BE2C (cell line): ENCODE measurements at places on chromosomes 6 and 20.

- DNase-seq, result no peak
Measured at GRCh38 chr6:134389129-134389528, 71.2 kb upstream of the SGK1 start.

DNA sequence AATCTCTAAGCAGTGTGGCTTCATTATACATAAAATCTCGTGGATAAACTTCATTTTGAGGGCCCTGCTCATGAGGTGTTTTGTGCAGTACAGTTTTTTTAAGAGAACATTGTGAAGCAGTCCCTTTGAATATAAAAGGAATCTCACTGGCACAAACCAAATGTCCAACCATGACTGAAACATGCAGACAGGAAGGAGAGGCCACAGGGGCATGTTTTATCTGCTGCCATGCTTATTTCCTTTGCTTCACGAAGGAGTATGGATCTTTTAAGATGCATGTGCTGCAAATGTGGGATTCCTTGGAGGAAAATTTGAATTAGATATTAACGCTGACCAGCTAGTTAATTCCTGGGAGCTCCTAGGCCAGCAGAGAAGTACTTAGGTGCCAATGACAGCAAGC, 192.3 kb downstream of the DST start:
- no peak for DNase-seq

- DNase-seq, result no peak
Measured at GRCh38 chr6:147311218-147311617, 107.0 kb downstream of the STXBP5 start.

- DNase-seq, result no peak
Measured at GRCh38 chr6:48073976-48074767, 36.8 kb downstream of the PTCHD4 start.

DNA sequence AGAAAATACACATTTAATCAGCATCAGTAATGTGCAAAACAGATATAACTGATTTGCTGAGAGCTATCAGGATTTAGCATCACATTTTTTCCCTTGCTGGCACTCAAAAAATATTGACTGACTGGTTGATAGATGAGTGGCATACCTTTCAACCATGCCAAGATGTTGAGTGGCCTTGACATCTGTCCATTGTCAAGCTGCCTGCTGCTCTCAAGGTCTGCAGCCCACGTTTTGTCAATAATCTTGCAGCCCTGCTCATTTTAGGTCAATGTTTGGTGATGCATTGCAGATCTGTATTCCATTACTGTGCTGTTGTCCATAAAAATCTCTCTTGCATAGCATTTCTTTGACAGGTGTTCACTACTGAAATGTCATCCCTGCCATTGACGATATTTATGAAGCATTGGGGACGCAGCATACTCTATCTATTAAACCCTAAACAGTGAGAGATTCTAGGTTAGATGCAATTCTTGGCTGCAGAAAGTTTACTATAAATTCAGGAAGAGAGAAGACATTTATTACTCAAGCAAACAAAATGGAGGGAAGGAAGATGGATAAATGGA, 111.6 kb downstream of the BFSP1 start:
- DNase-seq, result no peak

DNA sequence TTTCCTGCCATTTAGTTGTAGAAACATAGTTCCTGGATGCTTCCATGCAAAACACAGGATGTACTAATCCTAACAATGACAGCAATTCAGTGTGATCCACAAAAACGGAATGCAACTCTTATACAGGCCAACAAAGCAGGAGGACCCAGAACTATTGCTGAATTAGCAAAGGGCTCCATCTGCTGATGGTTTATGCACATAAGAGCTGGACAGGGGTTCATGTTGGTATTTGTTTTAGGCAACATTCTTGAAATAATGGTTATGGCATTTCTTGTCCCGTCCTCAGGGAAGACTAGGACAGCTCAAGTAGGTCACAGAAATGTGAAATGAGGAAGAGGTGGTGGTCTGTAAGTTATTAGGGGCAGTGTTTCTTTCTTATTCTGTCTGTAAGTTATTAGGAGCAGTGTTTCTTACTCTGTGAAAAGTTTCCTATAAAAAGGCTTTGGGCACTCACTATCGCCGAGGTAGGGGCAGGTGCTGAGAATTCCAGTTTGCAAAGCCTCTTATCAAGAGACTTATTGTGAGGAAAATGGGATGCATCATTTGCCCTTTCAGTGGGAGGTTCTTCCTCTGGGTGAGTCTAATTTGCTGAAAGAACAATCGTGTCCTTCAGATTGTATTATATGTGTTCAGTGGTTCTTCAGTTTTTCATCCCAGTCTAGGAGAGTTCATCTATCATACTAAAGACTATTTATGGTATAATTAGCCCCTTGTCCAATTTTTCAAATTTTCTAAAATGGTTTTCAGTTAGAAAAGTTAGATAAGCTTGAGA, 171.1 kb downstream of the MCHR2 start:
- DNase-seq, result peak; percentile 30

DNA sequence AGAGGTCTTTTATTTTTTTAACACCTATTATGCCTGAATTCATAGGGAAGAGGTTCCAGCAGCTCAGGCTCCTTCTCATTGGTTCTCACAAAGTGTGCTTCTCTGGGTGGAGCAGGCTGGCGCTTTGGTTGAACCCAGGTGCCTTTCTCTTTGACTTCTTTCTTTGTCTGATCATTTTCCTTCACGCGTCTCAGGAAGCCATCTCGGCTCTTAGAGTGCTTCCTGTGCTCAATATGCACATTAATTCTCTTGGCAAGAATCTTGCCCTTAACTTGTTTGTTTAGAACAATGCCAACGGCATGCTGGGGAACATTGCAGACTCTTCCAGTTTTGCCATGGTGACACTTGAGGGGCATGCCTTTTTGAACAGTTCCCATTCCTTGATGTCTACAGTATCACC, 44.2 kb upstream of the RNF24 start:
- no peak for DNase-seq
